ENCODE measurements at places on chromosomes 13 and 19.

- DNase-seq = no peak
Measured at GRCh38 chr19:658059-658839, 4.8 kb downstream of the RNF126 start.

- DNase-seq = no peak
Measured at GRCh38 chr19:55498246-55498840, 10.1 kb downstream of the SSC5D start.

- DNase-seq = peak; percentile 26
Measured at GRCh38 chr13:76016799-76017400, 380.8 kb downstream of the LMO7 start.

- no peak for DNase-seq
Measured at GRCh38 chr13:49060678-49061387, 85.1 kb downstream of the FNDC3A start.

- DNase-seq = no peak
Measured at GRCh38 chr19:40277356-40278059, 7.6 kb downstream of the AKT2 start.

GRCh38 chr13:26716984-26717383 lies 43.6 kb downstream of the GPR12 start:
- no peak for DNase-seq

DNA sequence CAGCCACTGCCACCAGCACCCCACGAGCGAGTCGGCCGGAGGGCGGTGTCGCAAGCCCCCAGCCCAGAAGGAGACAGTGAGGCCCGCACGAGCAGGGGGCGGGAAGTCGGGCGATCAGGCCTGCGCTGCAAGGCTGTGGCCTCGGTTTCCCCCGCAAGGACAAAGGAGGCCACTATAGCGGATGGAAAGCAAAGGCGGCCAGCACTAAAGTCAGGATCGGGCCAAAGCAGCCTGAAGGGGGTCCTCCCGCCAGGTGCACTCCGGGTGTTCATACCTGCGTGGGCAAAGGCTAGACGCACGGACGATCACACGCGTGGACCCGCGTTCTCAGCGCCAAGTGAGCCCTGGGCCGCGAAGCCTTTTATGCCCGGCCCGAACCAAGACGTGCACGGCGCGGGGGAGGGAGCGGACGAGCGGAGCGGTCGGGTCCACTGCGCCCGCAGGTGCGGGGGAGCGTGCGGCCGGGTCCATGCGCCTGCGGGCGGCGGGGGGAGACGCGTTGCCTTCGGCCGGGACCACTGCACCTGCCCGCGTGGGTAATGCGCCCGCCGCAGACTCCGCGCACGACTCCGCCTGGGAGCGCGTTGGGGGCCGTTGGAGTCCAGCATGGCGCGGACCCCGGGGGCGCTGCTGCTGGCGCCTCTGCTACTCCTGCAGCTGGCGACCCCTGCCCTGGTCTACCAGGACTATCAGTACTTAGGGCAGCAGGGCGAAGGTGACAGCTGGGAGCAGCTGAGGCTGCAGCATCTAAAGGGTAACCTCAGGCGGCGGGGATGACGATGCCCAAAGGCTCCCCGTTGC lies at the start of the genes PRDX2 and THSD8:
Gene PRDX2, minus strand, starts transcription at position 335 of the 801 bp plus-strand sequence. CDS start 539 bp downstream, outside the sequence.
Gene THSD8, plus strand, starts transcription at position 604 of the 801 bp plus-strand sequence. Its CDS starts 3 bp downstream, at position 607.
- DNase-seq = peak; percentile 87

DNA sequence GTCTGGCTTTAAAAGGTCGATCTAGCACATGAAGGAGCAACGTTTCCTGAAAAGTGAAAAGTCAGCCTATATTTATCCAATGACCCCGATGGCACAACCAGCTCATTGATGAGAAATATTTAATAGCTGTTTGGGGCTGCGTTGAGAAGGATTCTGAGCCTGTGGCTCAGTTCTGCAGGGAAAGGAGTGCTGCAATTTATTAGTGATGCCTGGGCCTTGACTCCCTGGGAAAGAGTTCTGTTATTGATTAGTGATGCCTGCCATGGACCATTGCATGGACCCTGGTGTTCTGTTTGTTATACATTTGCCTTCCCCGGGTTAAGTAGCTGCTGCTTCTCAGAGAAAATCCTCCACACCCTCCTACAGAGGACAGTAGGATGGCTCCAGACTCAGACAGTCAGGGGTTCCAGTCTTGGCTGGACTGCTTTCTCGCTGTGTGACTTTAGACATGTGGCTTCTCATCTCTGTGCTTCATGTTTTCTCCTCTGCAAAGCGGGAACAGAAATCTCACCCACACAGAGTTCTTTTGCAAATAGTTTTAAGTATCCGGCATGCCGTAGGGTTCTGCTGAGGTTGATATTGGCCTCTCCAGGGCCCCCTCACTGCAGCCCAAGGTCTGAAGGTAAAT lies 17.7 kb upstream of the PTPRS start:
- DNase-seq = no peak

DNA sequence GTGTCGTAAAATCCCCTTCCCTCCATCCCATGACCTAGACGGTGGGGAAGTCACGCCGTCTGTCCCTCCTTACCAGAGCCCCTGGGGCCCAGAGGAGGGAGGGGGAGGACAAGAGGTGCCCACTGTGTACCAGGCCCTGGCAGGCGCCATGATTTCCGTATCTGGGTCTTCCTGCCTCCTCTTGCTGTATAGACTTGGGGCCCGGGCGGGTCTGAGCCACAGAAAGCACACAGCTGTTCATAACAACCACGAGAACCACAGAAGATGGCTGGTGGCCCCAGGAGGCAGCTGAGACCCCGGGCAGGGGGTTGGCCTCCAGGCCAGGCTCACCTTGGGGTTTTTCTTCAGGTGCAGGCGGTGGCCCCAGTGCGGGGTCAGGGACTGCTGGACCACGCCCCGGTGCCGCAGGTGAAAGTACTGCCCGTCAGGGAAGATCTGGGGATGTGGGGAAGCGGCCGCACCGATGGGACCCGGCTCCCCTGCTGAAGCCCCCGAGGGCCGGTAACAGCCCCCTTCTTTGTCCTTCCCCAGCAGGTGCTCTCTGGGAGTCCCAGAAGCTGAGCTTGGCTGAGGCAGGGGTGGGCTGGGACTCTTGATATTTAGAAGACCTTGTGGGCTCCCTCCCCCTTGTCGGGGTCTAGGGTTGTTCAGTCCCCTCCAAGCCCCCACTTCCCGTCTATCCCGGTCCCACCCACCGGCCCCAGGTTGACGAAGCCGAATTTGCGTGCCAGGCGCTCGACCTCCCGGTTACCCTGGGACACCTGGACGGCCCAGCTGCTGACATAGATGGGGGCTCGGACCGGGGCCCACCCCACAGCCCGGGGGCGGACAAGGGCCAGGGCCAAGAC lies 463 bp downstream of the PCSK4 start:
- no peak for DNase-seq

DNA sequence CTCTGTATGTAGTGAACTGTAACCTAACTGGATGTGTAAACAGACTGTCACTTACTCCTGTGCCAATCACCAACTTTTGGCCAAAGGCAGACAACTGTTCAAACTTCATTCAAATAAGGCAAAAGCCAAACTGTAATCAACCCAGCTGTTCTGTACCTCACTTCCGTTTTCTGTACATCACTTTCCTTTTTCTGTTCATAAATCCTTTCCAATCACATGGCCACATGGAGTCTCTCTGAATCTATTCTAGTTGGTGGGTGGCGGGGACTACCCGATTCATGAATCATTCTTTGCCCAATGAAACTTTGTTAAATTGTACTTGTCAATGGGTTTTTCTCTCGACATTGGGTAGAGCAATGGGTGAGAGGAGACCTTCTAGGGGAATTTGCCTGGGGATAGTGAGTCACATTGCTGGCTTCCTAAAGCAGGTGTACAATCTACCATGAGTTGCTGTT lies 178.3 kb upstream of the RFC3 start:
- no peak for DNase-seq

- DNase-seq = peak; percentile 66
Measured at GRCh38 chr19:47446534-47447469, 24.9 kb downstream of the SLC8A2 start.

- DNase-seq = no peak
Measured at GRCh38 chr13:97348569-97349100, 85.3 kb upstream of the RAP2A start.

- DNase-seq = peak; percentile 51
Measured at GRCh38 chr13:113854238-113855011, 9.5 kb downstream of the GAS6 start.

GRCh38 chr19:50657712-50658440 lies 8.6 kb downstream of the C19orf81 start:
- DNase-seq = peak; percentile 55

Measured in colonic mucosa (tissue), 4 donors.